ENCODE measurements at places on chromosomes 1 and 21.

- DNase-seq = no peak
Measured at GRCh38 chr1:230332575-230333066, 93.5 kb downstream of the PGBD5 start.

- peak; percentile 63 for DNase-seq
Measured at GRCh38 chr1:12454406-12455391, 163.3 kb downstream of the DHRS3 start.

- no peak for DNase-seq
Measured at GRCh38 chr1:204909109-204909508, 38.4 kb downstream of the NFASC start.

DNA sequence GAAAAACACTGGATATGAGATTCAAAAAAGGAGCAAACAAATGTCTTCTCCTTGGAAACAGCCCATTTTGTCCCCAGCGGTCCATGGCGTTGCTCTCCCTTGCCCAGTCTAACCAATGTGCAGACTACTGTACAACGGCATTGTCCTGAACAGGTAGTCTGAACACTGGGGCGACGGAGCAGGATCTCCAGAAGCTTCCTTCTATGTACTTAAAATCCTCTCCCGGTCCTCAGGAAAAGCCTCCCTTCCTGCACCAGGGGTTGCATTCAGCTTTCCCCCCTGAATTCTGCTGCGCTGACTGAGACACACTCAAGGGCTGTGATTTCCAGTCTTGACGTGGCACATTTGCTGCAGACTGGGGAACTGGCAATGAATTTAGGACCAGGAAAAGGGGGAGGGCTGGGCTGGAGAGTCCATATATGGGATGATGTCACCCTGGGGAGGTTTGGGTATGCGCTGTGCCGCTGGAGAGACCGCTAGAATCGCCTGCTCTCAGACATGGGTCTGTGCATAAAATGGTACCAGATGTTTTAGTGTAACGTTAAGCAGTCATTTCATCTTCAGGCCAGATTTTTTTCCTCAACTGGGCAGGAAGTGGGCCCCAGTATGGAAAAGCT, 275.9 kb upstream of the C1orf105 start:
- DNase-seq = peak; percentile 96

GRCh38 chr1:153677718-153678518, 570 bp upstream of the NPR1 start:
- DNase-seq = no peak

- DNase-seq = no peak
Measured at GRCh38 chr1:96825231-96825630, 103.6 kb downstream of the PTBP2 start.

- DNase-seq = no peak
Measured at GRCh38 chr1:229726061-229726460, 100.0 kb downstream of the URB2 start.

DNA sequence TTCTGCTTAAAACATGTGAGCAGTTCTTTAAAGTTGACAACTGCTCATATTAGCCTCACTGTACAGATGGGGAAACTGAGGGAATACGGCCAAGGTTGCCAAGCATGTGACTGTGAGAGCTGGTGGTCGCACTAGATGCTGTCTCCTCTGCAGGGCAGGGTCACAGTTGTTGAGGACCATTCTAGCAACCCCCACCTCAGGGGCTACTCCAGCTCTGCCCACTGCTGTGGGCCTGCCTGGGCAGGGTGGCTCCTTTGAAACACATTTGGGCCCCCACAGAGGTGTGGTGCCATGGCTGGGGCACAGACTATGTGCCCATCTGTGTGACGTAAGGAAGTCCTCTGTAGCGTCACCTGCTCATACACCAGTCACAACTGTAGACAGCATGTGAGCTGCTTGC, 779 bp downstream of the THEM5 start:
- no peak for DNase-seq

DNA sequence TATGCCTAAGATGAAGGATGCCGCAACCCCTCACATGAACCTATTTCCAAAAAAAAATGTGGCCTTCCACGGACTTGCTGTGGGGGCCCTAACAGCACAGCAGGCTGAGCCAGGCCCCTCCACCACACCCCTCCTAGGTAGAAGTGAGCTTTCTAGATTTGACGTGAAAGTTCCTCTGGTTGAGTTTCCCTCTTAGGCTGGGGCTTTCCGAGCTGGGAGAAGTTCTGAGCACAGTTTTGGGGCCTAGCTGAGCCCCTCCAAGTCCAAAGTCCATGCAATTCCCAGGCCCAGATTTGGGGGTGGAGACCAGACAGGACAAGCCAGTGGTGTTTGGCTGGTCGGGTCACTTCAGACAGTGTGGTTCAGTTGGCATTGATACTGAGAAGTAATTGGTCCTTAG, 13.8 kb upstream of the PHLDA3 start:
- DNase-seq = no peak
